NCI-H187 treated with DMSO at 0.1 percent for 48 hours (cell line): ENCODE measurements at places on chromosomes 13 and 19.

DNA sequence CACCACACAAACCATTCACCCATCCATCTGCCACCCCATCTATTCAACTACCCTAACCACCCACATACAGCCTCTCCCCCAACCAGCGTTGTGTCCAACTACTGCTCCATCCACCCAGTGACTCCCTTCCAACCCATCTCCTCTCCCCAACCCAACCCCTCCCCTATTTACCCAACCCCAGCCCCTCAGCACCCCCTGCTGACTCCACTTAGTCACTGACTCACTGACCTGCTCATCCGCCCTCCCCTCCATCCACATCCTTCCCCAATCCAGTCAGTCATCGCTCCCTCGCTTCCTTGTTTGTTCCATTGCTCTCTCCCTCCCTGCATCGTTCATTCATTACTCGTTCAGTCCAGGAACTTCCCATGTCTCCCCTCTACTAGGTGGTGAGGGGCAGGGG is 39.2 kb downstream of the KCNC3 start:
- no peak for DNase-seq

GRCh38 chr19:1206864-1207450 is 1.4 kb downstream of the STK11 start:
- DNase-seq = no peak

GRCh38 chr13:76630629-76631230 is 255.5 kb downstream of the KCTD12 start:
- DNase-seq = no peak

DNA sequence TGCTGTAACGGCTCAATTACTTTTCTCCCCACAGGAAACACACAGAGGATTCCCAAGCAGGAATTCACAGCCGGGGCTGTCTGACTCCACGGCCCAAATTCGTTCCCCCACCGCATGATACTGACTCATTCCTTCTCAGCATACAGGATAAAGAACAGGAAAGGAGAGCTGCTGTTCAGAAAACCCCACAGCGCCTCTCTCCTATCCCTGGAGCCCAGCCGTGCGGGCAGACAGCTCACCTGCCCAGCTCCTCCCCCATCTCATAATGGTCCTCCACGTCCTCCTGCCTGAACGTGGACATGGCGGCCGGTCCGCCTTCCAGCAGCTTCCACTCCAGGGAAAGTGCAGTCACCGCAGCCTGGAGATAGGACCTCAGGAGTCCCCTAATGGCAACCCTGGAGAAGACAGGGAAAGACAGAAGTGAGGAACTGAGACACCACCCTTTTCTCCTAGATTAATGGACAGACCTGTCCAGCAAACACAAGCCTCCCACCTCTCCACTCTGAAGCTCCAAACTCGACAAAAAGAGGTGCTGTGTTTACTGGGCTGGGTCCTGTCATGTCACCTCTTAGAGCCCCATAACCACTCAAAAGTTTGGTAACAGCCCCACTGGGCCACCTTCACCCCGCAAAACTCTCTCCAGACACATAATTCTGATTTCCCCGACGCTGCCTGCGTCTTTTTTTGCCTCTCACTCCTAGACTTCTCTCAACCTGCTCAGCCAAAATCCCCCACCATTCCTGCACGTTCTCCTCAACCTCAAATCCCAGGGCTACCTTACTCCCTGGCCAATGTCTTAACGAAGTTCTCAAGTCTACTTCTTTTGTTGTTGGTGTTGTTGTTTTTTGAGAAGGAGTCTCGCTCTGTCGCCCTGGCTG is 1.2 kb downstream of the DAPK3 start:
- no peak for DNase-seq

- DNase-seq = no peak
Measured at GRCh38 chr13:63629591-63629990, 2213.9 kb upstream of the PCDH20 start.

DNA sequence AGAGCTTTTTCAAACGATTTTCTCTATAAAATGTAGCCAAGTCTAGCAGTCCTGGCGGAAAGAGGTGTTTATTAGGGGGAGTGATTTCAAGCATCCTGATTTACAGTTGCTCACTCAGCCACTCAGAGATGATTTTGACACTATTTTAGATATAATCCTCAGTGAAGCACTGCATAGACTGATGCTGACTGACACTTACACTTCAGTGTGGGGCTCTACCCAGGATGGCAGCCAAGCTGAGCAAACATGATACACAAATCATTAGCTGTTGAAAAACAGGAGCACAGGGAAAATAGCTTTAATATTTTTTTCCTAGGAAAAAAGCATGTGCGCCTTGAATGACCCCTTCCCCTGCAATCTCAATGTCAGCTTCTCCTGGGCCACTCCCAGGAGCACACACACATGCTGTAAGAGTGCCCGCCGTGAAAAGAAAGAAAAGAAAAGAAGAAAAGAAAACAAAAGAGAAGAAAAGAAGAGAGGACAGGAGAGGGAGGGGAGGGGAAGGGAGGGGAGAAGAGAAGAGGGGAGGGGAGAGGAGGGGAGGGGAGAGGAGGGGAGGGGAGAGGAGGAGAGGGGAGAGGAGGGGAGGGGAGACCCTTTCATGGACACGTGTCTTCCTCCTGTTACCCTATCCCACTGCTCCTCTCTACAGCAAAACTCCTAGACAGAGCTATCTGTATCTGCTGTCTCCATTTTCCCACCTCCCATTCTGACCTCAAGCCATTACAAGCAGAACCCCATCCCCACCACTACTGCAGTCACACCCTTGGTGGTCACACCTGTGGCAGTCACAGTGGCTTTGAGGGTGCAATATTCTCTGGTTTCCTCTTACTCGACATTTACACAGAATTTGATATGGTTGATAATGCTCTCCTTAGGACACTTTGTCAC is 36.4 kb downstream of the RCBTB2 start:
- DNase-seq = no peak
